ENCODE measurements at places on chromosomes 4 and X.

- DNase-seq = no peak
These were observed 26.8 kb downstream of the MGST2 start for GRCh38 chr4:139692309-139693012.

DNA sequence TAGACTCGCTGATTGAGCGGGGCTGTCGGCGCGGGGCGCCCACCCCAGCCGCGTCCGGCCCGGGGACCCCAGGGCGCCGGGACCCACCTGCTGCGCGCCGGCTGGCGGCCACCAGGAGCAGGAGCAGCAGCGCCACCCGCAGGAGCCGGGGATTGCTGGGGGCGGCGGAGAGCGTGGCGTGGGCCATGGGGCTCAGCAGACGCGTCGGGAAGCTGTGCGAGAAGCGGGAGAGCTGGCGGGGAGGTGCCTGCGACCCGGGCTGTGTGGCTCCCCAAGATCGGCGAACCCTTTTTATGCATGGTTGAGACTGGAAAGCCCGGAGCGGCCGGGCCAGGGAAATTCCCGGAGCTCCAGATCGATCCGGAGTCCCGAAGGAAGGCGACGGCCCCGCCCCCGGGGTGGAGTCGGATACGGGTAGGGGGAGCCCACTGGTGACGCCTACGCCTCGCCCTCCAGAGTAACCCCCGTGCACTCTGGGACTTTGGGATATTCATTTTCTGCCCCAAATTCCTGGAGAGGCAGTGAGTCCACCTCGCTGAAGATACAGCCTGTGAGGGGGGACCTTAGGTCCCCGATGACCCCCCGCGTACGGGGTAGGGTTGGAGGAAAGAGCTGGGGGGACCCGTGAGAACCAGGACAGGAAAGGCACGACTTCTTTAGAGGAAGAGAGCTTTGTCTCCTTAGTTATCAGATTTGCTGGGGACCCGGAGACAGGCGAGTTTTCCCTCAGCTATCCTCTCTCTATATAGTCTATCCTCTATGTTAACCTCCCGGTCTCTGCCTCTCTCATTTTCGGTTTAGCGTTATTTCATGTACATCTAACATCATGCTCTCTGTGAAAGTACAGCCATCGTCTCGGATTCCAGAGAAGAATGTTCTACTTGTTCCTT, at the start of gene CXCL3:
Gene CXCL3 (minus strand): TSS at position 265 of the 890 bp plus-strand sequence. CDS start 78 bp downstream, at position 187.
- peak; percentile 62 for DNase-seq

- DNase-seq = no peak
These were observed 9.6 kb upstream of the DUSP9 start for GRCh38 chrX:153637121-153638040.

DNA sequence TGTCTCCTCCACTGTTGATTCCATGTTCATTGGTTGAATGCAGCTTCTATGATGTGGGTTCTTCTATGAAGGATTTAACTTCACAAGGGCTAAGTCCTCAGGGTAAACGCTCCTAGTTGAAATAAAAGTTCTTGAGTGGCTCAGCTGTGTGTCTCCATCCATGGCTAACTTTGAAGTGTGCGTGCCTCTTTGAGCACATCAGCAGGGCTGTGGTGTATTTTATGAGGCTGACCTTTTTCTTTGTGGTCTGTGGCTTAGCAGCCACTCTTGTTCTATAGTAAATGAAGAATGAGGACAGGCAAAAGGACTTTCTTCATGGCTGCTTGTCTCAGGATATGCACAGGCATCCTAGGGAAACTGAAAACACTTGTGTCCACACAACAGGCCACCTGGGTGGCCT, 88.5 kb downstream of the KIT start:
- DNase-seq = peak; percentile 25

DNA sequence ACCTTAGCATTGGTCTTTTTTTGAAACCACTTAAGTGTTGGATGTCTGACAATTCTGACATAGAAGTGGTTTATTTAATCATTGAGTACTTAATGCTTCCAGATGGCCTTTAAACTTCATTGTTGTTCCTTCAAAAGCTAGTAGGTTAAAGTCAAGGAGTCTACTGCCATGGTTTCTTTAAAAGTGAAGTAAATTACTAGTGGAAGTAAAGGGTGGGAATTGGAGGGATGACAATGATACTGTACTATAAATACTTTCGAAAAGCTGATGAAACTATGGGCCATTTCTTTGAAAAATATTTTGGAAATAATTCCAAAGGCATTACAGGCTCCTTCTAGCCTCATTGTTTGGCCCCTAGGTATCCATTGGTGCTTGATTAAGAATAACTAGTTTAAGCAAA, 51.9 kb downstream of the ATP10D start:
- DNase-seq = peak; percentile 46

GRCh38 chr4:5050520-5051277, 581 bp upstream of the STK32B start:
- DNase-seq = peak; percentile 79

- no peak for DNase-seq
These were observed 148.4 kb downstream of the ANKRD50 start for GRCh38 chr4:124564121-124564520.

DNA sequence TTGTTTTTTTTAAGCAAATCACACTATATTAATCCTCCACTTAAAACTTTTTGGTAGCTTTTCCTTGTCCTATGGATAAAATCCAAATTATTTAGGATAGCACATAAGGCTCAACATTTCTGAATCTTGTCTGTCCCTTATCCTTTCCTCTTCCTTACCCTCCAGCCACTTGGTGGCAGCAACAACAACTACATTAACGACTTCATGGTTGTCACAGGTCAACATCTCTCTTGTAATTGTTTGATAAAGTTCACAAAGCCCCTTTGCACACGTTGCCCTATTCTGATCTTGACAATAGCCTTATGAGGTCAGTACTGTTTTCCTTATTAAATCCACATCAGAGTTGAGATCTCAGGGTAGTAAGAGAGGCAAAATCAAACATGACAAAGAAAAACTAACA, 269.0 kb upstream of the PABPC4L start:
- peak; percentile 3 for DNase-seq

- DNase-seq = no peak
These were observed 4.7 kb upstream of the FAM241A start for GRCh38 chr4:112140536-112140935.

GRCh38 chr4:94880956-94881355, 123.2 kb downstream of the BMPR1B start:
- DNase-seq = peak; percentile 66

DNA sequence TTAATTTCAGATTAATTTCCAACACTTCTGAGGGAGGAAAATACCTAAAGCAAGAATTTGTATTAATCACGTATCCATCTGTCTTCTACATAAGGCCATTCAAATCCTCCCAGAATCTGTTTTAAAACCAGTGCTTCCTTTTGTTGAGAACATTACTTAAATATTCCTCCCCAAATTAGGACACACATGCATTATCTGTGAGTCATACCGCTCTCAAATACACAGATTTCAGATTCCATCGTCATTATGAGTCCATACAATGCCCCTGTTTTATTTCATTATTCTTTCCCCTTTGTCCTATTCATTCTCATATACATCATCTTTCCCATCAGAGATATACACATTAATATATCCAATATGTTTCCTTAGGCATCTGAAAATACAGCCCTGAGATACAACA, 57.3 kb upstream of the PRSS12 start:
- peak; percentile 92 for DNase-seq

DNA sequence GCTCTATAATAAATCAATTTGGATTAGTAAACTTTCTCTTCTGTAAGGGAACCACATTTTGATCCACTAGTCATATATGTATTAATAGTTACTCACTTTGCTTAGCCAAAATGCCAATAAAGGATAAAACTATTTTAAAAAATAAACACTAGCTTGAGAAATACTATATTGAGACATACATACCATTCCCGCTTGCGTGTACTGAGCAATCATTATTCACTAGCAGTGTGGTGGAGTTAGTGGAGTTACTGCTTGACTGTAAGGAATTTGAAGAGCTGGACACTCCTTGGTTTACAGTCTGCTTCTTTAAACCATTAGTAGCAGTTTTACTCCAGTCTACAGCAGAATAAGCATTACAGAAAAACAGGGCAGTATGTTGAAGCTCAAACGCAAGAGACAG, 10.8 kb upstream of the PHKA2 start:
- peak; percentile 89 for DNase-seq

GRCh38 chr4:5822619-5823018, 70.3 kb downstream of the CRMP1 start:
- no peak for DNase-seq

GRCh38 chr4:76622126-76622525, 187.1 kb downstream of the SHROOM3 start:
- no peak for DNase-seq

GRCh38 chrX:81195712-81196111, 6.0 kb downstream of the HMGN5 start:
- peak; percentile 42 for DNase-seq

DNA sequence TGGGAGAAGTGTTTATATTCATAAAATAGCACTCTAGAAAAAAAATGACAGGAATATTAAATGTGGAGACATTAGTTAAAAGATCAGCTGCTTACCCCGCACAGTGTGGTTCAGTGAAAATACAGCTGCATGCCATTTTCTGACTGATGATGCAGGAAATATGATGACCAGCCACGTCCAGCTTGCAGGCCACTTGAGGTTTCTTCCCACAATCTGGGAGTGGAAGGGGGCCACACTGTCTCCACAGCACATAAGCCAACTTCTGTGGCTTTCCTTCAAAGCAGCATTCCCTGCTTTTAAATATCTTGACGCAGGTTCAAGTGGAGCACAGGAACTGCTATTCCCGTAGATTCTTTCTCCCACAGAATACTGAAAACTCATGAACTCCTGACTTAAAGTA, 173.4 kb upstream of the GALNT7 start:
- peak; percentile 31 for DNase-seq

DNA sequence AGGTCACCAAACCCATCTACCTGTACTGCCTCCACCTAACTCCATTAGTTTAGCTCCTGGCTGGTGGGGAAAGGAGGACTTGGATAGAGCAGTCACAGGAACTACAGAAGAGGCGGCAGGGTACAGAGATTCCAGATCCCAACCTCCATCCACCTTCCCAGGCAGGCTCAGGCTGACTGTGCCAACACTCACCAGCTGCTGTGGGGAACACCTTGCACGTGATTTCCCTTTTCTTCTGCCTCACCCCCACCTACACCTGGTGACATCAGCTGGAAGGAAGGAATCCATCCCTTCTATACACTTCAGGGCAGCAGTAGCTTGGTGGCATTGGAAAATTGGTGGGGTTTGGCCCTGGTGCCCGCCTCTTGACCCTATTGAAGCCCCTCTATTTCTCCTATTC, 41.5 kb downstream of the EFNB1 start:
- DNase-seq = no peak

- no peak for DNase-seq
These were observed 27.1 kb downstream of the TSC22D3 start for GRCh38 chrX:107748506-107748905.

DNA sequence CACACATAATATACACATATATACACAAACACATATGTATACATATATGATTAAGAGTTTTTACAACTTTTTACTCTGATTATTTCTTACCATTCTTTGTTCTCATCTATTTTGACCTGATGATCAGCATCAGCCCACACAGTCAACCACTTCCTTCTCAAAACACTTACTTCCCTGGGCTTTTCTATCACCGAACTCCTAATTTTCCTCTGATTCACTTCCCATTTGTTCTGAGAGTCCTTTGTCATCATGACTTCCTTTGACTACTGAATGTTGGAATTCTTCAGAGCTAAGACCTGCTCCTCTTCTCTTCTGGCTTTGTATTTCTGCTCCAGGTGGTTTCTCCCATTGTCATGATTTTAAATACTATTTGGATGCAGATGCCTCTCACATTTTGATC, 209.5 kb upstream of the AFF2 start:
- no peak for DNase-seq

DNA sequence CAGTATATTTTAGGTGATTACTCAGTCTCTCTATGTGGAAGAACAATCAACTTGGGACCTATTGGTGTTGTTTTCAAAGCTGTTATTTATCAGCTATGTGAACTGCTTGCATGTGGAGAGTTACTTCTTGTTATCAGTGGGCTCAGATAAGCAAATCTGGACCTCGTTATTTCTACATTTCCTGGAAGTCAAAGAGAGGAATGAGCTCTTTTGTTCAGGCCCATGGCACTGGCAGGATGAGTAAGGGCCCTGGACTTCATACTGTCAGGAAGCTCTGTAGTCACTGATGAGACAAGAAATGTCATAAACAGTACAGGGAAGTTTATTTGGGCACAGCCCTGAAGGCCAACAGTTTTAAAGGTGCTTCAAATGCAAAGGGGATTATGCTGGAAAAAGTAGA, 760.6 kb upstream of the EPHA5 start:
- peak; percentile 70 for DNase-seq

- no peak for DNase-seq
These were observed 78.6 kb downstream of the PACRGL start for GRCh38 chr4:20778896-20779295.

DNA sequence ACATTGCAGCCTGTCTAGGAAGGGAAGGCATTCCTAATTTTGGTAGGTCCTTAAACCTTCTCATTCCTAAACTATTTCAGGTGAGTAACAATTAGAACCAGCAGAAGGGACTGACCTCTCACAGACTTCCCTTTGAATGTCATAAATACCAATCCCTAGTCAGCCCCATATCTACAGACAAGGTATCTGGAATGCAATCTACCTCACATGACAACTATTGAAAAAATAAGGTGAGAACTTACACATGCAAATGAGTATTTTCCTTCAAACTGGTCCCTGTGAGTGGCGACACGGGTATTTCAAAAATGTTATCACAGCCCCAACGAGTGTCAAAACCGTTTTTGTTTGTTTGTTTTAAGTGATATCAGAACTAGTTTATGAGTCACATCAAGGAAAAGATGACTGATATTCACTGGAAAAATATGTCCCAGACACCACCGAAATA, 102.4 kb upstream of the VCX2 start:
- DNase-seq = peak; percentile 3

DNA sequence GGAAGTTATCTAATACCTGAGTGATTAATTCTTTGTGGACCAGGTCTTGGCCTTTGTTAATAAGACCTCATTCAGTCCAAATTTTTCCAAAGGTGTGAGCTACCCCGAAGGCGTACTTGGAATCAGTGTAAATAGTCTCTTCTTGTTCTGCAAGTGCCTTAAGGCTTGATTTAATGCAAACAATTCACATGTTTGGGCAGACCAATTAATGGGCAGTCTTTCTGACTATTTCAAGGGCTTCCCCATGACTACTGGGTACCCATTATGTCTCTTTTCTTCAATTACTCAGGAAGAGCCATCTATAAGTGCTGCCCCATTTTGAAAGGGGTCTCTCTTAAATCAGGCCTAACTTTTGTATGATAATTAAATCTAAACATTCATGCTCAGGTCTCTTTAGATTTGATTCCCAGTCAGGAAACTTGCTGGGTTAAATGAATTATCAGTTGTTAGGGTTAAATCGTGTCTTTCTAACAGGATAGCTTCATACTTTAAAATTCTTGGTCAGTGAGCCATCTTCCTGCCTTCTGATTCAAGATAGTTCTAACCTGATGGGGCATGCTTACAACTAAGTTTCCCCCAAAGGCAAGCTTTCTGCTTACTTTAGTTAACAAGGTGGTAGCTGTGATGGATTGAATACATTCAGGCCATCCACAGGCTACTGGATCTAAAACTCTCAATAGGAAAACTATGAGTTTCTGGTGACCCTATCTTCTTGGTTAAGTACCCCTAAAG, 179.6 kb downstream of the CCNG2 start:
- DNase-seq = no peak

GRCh38 chr4:130309221-130309620, 1213.3 kb downstream of the C4orf33 start:
- DNase-seq = no peak

GRCh38 chr4:128362760-128363159, 75.1 kb upstream of the PGRMC2 start:
- DNase-seq = no peak

- DNase-seq = no peak
These were observed 25.8 kb upstream of the PLA2G12A start for GRCh38 chr4:109755656-109756055.

- DNase-seq = no peak
These were observed 34.3 kb downstream of the OR13H1 start for GRCh38 chrX:131577999-131578734.

Measured in fibroblast of skin of right biceps (primary cell).